ENCODE measurements at places on chromosomes 5 and 9. TPM values are rescaled to one million over a fixed set of nuclear protein-coding genes. Genes with fewer than 3 reads are reported as not detected.

DNA sequence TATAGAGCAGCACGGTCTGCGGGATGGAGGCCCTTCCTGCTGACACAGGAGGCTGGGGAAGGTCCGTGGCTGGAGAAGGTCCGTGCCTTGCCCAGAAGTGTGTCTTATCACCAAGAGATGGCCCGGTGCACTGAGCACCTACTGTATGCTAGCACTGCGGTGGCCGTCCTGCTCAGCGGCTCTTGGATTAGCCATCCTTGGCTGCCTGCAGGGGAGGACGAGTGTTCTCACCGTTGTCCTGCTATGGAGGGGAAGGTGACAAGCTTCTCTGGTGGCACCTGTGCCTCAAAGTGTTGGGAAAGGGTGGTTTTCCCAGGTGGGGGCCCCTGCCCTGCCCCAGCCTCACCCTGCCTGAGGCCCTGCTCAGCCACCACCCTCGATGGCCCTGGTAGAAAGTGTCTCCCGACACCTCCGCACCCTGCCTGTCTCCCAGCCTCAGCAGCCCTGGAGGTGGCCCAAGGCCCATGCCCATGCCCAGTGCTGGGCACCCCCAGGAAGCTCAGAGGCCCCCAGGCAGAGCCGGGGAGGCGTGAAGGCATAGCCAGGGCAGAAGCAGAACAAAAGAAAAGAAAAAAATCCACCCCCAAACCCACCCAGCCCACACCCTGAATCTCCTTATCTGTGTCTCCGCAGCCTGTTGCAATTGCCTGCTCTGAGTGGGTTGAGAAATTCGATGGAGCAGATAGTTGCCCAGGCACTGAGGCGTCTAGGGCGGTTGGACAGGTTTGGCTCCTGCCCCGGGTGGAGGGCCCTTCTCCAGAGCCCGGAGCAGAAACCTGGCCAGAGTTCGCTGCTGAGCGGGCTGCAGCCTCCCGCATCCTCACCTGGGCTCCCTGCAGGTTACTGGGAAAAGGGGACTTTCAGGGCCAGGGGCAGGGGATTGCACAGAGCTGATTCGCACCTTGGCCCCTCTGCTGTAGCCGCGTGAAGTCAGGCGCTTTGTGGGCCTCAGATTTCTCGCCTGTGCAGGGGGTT lies 30.5 kb downstream of the RXRA start:
- H3K36me3 ChIP-seq, result no peaks in the 10 kb centered on the region
- no peak overlapping the region for H3K27ac ChIP-seq
- no peaks in the 10 kb centered on the region for H3K4me1 ChIP-seq
- H3K27me3 ChIP-seq, result no peaks in the 10 kb centered on the region

Gene POLE3
- total RNA-seq, result 45.6 TPM

- H3K36me3 ChIP-seq, result no peaks in the 10 kb centered on the region
- peaks cover 46% of the 10 kb centered on the region for H3K4me1 ChIP-seq
- no peak for DNase-seq
Measured at GRCh38 chr9:113221800-113222481, 597 bp downstream of the SLC31A1 start.

Gene GABRA1
- total RNA-seq, result not detected

DNA sequence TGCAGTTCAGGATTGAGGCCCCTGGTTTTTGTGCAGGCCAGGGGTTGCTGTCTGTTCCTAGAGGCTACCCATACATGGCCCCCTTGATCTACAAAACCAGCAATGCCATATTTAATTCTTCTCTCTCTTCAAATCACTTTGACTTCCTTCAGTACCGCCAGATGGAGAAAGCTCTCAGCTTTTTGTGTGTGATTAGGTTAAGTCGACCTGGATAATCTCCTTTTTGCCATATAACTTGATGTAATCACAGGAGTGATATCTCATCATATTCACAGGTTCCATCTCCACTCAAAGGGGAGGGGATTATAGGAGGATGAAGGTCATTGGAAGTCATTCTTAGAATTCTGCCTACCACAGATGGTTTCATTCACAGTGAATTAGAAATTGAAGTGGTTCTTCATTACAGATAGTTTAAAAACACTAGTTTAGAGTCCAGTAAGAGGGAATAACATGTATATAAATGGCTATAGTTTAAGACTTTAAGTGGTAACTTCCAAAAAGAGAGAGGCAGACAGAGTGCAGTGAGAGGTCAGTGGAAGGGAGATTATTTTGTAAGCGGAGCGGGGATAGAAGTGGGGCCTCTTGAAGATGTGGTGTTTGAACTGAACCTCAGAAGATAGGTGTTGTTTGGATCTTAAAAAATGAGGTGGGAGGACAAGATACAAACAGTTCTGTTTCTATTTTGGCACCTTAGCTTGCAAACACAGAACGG lies 85.9 kb downstream of the GALNT10 start:
- DNase-seq, result no peak
- no peaks in the 10 kb centered on the region for H3K36me3 ChIP-seq

DNA sequence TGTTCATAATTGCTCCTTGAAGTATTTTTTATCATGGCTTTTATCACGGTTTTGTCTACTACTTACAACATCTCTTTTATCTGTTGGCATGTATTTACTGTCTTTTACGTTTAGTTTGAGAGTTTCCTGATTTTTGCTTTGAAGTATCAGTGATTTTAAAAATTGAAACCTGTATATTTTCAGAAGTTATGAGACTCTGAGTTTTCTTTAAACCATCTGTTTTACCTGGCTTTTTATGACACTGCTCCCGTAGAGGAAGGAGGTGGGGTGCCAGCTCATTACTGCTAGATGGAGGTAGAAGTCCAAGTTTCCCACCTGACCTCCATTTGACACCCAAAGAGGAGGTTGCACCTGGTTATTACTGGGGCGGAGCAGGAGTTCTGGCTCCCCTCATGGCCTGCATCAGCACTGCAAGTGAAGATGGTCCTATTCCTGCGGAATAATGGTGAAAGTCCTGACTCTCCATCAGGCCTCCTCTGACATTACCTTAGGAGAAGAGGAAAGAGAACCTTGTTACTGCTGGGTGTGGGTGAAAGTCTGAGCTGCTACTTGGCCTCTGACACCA lies 10.0 kb upstream of the ZNF131 start:
- H3K27me3 ChIP-seq, result no peaks in the 10 kb centered on the region
- no peak overlapping the region for H3K4me3 ChIP-seq
- H3K27ac ChIP-seq, result no peak overlapping the region
- H3K36me3 ChIP-seq, result no peaks in the 10 kb centered on the region
- no peak for DNase-seq

GRCh38 chr9:75063556-75064305 lies 24.2 kb downstream of the NMRK1 start:
- no peak for DNase-seq
- H3K27me3 ChIP-seq, result no peaks in the 10 kb centered on the region
- no peak overlapping the region for H3K4me3 ChIP-seq

DNA sequence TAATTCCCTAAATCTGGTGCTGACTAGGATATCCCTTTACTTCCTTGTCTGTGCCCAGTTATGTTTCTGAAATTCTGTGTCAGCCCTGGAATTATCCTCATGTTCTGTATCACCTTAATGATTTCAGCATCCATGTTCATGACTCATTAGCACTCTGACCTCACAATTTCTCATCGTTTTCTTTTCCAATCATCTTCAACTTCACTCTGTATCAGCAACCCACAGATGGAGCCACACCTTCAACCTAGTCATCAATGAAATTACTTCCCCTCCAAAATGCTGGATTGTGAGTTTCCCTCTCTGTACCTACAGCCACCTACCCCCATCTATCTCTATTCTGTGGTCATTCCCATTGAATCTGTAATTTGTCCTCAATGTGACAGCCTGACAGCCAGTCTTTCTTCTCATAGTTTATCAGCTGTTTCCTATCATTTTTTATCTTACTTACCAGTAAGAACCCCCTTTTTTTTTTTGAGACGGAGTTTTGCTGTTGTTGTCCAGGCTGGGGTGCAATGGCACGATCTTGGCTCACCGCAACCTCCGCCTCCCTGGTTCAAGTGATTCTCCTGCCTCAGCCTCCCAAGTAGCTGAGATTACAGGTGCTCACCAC lies 3.1 kb upstream of the IL6ST start:
- peaks cover 19% of the 10 kb centered on the region for H3K4me1 ChIP-seq
- DNase-seq, result no peak
- H3K27me3 ChIP-seq, result no peaks in the 10 kb centered on the region
- no peak overlapping the region for H3K4me3 ChIP-seq

Gene IL7R
- total RNA-seq, result 2.1 TPM

DNA sequence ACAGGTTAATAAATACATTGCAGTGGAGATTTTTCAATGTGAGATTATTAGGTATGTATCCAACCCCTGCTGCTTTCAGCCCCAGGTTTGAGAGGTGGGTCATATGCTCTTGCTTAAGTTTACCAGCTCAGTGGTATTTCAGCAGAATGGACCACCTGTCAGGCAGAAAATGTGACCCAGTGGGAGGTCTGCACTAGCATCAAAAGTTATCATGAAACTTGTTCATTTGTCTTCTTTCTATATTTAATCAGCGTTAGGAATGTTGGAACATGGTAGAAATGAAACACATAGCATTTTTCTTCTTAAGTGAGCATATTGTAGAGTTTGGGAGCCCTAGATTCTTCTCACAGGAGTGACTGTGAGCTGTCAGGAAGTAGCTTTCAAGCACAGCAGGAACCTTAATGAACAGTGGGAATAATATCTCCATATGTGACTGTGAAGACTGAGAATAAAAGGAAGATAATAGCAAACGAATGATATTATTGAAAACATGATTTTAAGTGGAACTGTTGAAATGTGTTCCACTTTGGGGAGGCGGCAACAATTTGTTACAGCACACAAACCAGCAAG lies 596.9 kb upstream of the CDH6 start:
- H3K4me1 ChIP-seq, result no peaks in the 10 kb centered on the region
- no peak overlapping the region for H3K27ac ChIP-seq
- H3K36me3 ChIP-seq, result no peaks in the 10 kb centered on the region
- DNase-seq, result no peak

GRCh38 chr5:105836268-105836667 lies 1834.5 kb downstream of the EFNA5 start:
- H3K36me3 ChIP-seq, result no peaks in the 10 kb centered on the region
- no peak overlapping the region for H3K4me3 ChIP-seq
- DNase-seq, result no peak
- no peaks in the 10 kb centered on the region for H3K4me1 ChIP-seq
